ENCODE measurements at places on chromosomes 12 and 14.

DNA sequence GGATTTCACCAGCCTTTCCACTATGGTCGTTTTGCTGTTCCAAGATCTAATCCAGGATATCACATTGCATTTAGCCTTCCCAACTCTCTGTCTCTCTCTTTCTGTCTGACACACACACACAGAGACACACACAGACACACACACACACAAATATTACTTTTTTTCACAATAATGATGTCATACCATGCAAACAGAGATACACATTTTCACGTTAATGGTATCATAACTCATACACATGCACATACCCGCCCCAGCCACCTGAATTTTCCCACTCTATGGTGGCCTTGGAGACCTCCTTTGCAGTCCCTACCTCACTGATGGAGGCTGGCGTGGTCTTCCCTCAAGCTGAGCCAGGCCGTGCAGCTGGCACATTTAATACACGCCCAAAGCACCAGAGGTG lies 7.2 kb upstream of the MYL2 start:
- DNase-seq: no peak

DNA sequence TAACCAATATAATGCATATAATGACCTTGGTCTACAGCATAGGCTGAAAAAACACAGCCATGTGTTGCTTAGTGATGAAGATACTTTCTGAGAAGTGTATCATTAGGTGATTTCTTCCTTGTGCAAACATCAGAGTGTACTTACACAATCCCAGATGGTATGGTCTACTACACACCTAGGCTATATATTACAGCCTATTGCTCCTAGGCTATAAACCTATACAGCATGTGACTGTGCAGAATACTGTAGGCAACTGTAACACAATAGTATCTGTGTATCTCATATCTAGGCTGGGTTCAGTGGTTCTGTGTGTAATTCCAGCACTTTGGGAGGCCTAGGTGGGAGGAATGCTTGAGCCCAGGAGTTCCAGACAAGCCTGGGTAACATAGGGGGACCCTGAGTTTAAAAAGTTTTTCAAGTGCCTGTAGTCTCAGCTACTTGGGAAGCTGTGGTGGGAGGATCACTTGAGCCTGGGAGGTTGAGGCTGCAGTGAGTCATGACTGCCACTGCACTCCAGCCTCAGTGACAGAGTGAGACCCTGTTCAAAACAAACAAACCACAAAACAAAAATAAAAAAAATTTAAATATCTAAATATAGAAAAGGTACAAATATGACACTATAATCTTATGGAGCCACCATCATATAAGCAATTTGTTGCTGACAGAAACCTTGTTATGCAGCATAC lies 66.6 kb downstream of the GRIP1 start:
- DNase-seq: no peak

GRCh38 chr12:41972598-41972997 lies 172.1 kb downstream of the GXYLT1 start:
- no peak for DNase-seq

GRCh38 chr14:57071639-57072038 lies 197.1 kb downstream of the EXOC5 start:
- no peak for DNase-seq

- no peak for DNase-seq
Measured at GRCh38 chr12:116996621-116997020, 85.9 kb downstream of the FBXW8 start.

Measured in activated CD4-positive, alpha-beta T cell treated with anti-CD3 and anti-CD28 coated beads, Interleukin-2, Interleukin-4, amounts not matched to agents 100 ng/mL and 50 ng/mL, durations not matched to agents 16 hours and 8 hours (primary cell).